ENCODE measurements at places on chromosomes 12 and 14.
A peak's percentile ranks its signal among the peaks of the same experiment; 100 is the strongest.

GRCh38 chr14:24095271-24096068 lies 1.4 kb downstream of the PCK2 start:
- peak overlapping the region; percentile 97 for H3K4me3 ChIP-seq
- peak overlapping the region; percentile 99 for H3K27ac ChIP-seq
- no peaks in the 10 kb centered on the region for H3K27me3 ChIP-seq
- H3K36me3 ChIP-seq: peaks cover 10% of the 10 kb centered on the region
- peak; percentile 96 for DNase-seq

- no peaks in the 10 kb centered on the region for H3K4me1 ChIP-seq
- no peak overlapping the region for H3K27ac ChIP-seq
- H3K4me3 ChIP-seq: no peak overlapping the region
- no peaks in the 10 kb centered on the region for H3K36me3 ChIP-seq
- H3K27me3 ChIP-seq: no peaks in the 10 kb centered on the region
These were observed 360.9 kb upstream of the NAV3 start for GRCh38 chr12:77469578-77470333.

DNA sequence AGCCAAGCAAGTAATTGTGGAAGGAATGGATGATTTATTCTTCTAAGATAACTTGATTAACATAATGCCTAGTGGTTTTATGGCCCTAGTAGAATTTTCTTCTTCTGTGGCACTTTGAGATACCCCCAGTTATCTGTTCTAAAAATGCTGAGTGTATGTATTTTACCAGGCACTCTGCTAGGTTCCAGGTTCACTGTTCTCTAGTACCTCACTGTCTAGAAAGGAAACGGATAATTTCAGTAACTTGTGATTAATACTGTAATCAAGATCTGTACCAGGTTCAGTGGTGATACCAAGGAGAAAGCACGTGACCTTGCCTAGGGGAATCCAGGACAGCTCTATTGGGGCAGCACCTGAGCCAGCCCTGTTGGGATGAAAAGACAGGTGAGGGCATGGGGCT lies 8.0 kb downstream of the ANO6 start:
- H3K4me3 ChIP-seq: no peak overlapping the region
- DNase-seq: no peak
- no peak overlapping the region for H3K27ac ChIP-seq
- H3K36me3 ChIP-seq: no peaks in the 10 kb centered on the region
- no peaks in the 10 kb centered on the region for H3K27me3 ChIP-seq

- H3K4me3 ChIP-seq: no peak overlapping the region
- H3K4me1 ChIP-seq: no peaks in the 10 kb centered on the region
- peak overlapping the region; percentile 32 for H3K27ac ChIP-seq
- H3K36me3 ChIP-seq: no peaks in the 10 kb centered on the region
- no peak for DNase-seq
- no peaks in the 10 kb centered on the region for H3K27me3 ChIP-seq
These were observed 34.6 kb downstream of the RERG start for GRCh38 chr12:15186597-15186996.

DNA sequence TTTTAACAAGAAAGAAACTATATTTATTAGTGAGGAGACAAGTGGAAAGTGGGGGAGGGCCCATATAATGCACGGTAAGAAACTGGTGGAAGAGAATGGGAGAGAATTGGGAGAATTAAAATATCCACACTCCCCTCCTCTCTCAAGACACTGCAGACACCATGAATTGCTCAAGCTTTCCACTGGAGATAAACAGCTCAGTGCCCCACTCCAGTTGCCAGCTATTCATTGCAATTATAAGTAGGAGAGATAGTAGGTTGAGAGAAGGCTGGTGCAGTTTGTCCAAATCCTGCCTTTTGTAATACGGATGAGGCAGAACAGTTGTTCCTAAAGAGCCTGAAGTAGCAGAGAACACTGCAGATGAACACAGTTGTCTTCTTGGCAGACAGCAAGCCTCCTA lies 38.2 kb downstream of the DCAF5 start:
- no peak for DNase-seq
- no peaks in the 10 kb centered on the region for H3K27me3 ChIP-seq
- H3K4me1 ChIP-seq: no peaks in the 10 kb centered on the region
- no peak overlapping the region for H3K27ac ChIP-seq

DNA sequence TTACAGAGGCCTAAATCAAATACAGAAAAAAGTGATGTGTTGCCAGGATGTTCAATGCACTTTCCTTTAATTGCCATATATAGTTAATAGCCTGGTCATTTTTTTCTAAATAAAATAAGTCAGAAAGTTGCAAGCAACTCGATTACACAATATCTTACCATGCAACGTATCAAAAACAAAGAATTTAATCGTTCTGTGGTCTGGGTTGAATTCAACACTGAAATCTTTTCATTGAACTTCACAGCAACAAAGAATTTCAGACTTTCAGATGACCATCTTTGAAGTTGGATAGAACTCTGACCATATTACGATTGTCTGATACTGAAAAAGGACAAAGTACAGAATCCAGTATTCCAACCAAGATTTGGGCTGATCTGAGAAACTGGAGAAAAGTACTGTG lies 231.9 kb downstream of the SLC25A21 start:
- no peaks in the 10 kb centered on the region for H3K27me3 ChIP-seq
- DNase-seq: no peak
- H3K4me3 ChIP-seq: no peak overlapping the region
- no peak overlapping the region for H3K27ac ChIP-seq
- no peaks in the 10 kb centered on the region for H3K36me3 ChIP-seq
- no peaks in the 10 kb centered on the region for H3K4me1 ChIP-seq

GRCh38 chr12:32702473-32702872 lies 23.4 kb downstream of the DNM1L start:
- H3K27ac ChIP-seq: no peak overlapping the region
- H3K36me3 ChIP-seq: no peaks in the 10 kb centered on the region
- H3K27me3 ChIP-seq: no peaks in the 10 kb centered on the region

DNA sequence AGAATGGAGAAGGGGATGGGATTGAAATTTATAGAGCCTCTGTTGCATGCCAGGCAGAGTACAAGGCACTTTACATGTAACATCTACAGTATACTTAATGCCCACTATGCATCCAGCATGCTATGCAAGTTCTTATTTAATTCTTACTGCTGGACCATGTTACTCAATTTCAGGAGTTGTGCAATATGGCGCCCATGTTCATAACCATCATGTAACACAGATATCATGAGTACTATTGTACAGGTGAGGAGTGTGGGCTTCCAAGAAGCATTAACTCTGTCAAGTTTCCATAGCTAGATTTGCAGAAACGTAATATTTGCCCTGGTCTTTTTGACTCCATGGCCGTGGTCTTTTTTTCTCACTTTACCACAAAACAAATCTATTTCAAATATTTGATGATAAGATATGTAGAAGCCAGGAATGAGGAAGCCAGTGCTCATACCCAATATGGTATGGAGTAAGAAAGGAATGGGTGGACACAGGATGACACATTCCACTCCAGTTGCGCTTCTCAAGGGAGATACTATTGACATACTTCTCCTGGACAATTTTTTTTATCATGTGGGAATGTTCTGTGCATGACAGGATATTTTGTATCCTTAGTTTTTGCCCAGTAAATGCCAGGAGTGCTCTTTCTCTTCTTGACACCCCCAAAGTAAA lies 191.8 kb downstream of the C12orf75 start:
- DNase-seq: no peak
- H3K36me3 ChIP-seq: no peaks in the 10 kb centered on the region
- H3K27ac ChIP-seq: no peak overlapping the region
- no peaks in the 10 kb centered on the region for H3K4me1 ChIP-seq
- H3K4me3 ChIP-seq: no peak overlapping the region

DNA sequence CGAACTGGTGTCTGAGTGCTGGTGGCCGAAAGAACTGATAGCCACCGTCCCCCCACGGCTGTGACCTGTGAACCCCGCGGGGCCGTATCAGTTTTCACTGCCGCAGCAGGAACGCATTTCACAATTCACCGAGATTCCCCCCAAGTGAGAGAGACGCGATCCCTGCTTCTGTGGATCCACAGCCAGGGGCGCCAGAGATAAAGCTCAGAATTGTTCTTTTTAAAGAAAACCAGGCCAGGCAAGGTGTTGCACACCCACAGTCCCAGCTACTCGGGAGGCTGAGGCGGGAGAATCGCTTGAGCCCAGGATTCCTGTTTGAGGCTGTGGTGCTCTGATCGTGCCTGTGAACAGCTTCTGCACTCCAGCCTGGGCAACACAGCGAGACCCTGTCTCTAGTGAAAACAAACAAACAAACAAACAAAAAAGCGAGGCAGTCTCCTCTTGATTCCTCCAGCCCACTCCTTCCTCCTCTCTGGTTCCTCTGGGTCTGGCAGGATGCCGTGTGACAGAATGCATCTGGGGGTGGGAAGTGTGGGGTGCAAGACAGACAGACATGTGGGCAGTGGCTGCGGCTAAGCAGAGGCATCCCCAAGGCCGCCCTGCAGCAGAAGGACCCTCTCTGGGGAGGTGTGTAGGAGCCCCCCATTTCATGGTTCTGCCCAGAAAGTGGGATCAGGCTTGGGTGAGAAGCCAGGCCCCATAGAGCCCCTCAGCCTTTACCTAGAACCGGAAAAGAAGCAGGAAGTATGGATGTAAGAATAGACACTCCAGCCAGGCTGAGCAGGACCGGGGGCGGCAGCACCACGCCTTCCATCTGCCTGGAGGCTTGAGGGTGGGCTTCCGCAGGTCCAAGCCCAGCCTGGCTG lies 39.2 kb upstream of the PPP1R13B start:
- H3K36me3 ChIP-seq: no peaks in the 10 kb centered on the region
- no peak for DNase-seq
- H3K4me1 ChIP-seq: peaks cover 32% of the 10 kb centered on the region
- no peaks in the 10 kb centered on the region for H3K27me3 ChIP-seq
- H3K27ac ChIP-seq: no peak overlapping the region
